ENCODE measurements at places on chromosomes 11 and 22.

- DNase-seq, result no peak
Observed at GRCh38 chr11:46127150-46127638, 5.9 kb upstream of the PHF21A start.

DNA sequence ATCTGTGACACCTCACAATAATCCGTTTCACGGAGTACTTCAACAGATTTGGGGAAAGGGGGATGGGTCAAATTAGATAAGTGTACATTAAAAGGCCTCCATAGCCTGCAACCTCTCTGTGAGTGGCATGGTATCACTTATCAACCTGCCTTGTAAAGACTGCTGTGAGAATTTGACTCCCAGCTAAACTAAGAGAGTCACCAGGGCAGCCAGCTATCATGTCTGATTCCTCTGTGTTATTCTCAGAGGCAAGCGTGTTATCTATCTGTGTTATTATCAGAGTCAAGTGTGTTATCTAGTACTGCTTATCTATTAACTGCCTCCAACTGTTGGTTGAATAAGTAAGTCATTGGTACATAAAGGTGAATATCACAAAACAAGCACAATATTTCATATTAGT lies 4.1 kb upstream of the FAM83F start:
- DNase-seq, result no peak

GRCh38 chr11:63802637-63803414 lies 10.4 kb upstream of the SPINDOC start:
- DNase-seq, result no peak

DNA sequence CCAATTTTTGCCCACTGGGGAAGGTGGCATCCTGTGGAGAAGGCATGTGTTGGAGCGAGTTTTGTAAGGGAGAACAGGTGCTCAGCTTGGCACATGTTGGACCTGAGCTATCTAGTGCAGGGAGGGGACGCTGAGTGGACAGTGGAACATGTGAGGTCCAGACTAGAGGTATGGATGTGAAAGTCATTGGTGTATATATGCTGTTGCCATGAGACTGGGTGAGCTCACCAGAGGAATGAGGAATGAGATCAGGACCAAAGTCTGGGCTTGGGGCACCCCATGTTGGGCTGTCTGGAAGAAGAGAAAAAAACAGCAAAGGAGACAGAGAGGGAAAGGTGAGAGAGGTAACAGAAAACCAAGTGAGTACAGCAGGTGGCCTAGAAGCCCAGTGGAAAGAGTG lies 12.3 kb upstream of the SYT7 start:
- no peak for DNase-seq

GRCh38 chr22:27810609-27811151 lies 9.1 kb upstream of the MN1 start:
- peak; percentile 71 for DNase-seq

GRCh38 chr11:122668562-122669090 lies 13.1 kb downstream of the UBASH3B start:
- DNase-seq, result no peak

GRCh38 chr22:25482091-25482760 lies 82.2 kb upstream of the GRK3 start:
- no peak for DNase-seq

- no peak for DNase-seq
Observed at GRCh38 chr11:20048246-20048645, 112.0 kb downstream of the DBX1 start.

- no peak for DNase-seq
Observed at GRCh38 chr11:100715165-100715761, 28.2 kb downstream of the ARHGAP42 start.

- DNase-seq, result no peak
Observed at GRCh38 chr22:31866918-31867317, 77.4 kb upstream of the YWHAH start.

DNA sequence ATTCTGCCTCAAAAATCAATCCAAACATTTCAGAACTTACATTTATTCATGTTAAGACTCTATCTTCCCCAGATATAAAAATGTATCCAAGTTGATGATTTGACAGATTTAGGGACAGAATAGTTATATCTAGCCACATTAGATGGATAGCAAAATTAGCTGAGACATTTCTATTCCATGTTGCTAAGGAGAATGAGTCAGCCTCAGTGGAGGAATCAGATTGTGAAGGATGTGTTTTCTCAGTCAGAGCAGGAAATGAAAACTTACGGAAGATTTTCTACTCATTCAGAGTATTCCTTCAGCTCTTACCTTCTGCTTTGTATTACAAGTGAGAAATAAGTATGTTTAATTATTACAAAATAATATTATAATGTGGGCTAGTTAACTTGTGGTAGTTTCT lies 556.3 kb upstream of the ANO3 start:
- DNase-seq, result no peak

DNA sequence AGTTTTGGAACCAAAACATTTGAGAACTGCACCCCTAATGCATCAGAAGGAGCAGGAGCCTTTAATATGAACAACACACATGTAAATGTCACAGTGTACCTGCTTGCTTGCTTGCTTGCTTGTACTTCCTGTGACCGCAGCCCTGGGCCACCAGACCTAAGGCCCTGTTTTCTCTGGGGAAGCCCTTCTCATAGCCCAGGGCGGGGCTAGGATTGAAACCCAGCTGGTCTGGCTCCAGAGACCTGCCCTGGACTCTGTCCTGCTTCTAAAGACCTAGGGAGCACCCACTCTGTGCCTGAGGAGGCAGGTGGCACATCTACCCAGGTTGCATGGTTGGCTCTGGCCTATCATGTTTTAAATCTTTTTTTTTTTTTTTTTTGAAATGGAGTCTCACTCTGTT lies 7.6 kb upstream of the MCM5 start:
- DNase-seq, result no peak

DNA sequence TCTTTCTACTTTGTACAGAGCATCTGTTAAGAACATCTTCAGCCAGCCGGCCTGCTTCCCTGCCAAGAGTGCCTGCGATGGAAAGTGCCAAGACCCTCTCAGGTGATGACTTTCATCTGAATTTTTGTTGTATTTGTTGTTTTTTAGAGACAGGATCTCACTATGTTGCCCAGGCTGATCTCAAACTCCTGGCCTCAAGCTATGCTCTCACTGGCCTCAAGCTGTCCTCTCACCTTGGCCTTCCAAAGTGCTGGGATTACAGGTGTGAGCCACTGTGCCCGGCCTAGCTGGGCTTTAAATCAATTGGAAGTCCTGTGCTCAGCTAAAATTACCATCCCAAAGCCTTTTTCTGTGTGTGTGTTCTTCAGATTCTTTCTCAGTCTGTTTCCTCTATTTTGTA lies 64.2 kb upstream of the ADORA2A start:
- DNase-seq, result no peak

GRCh38 chr22:49099496-49100124 lies 728.1 kb downstream of the BRD1 start:
- DNase-seq, result peak; percentile 56

DNA sequence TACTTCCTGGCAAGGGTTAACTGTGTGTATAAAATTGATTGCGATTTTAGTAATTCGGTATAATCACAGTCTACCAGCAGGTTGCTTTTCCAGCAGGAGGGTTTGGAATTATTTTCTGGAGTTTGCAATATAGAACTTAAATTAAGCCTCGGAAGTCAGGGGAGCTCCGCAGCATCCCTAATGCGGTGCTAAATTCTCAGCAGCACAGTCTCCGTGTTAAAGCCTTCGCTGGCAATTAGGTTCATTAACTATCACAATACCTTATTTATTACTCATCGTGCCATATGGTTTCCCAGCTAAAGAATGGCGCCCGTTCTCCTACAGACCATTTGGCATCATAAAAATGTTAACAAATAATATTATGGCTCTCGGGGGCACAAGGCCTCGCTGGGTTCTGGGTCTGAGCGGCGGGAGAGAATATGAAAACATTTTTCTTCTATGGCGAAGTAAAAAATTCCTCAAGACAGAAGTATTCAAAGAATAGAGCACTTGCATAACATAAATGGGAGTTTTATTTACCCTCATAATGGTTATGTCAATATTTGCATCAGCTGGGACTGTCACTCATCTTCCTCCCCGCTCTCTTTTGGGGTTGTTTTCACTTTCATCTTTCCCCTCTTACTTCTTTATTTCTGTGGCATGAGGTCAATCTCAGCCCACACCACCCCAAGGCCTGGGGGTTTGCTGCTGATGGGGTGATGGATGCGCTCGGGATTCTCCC lies 28.1 kb upstream of the ZBTB16 start:
- DNase-seq, result no peak

DNA sequence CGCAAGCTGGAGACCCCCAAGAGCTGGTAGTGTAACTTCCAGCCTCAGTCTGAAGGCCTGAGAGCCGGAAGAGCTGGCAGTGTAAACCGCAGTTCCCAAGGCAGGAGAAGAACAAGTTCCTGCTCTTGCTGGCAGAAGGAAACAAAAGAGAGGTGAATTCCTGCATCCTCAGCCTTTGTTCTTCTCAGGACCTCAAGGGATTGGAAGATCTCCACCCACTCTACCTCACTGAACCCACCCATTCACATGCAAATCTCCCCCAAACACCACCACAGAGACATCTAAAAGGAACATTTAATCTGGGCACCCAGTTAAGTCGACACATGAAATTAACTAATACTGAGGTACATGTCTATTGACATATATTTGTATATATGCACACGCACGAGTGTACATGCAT lies 1310.3 kb downstream of the TBC1D22A start:
- DNase-seq, result no peak

GRCh38 chr22:17964643-17965042 lies 59.7 kb downstream of the MICAL3 start:
- no peak for DNase-seq

GRCh38 chr22:21073023-21073422 lies 27.3 kb downstream of the LRRC74B start:
- no peak for DNase-seq

Data from hepatocyte (in vitro differentiated cells).